ENCODE measurements at places on chromosomes 6 and 20. TPM values are rescaled to one million over a fixed set of nuclear protein-coding genes. Genes with fewer than 3 reads are reported as not detected.

- no peak for DNase-seq
Observed at GRCh38 chr6:14399635-14400034, 282.1 kb downstream of the CD83 start.

GRCh38 chr6:27091661-27092315 is 155.7 kb upstream of the PRSS16 start:
- DNase-seq: no peak

The ECHDC1 gene
- total RNA-seq: 41.3 TPM

DNA sequence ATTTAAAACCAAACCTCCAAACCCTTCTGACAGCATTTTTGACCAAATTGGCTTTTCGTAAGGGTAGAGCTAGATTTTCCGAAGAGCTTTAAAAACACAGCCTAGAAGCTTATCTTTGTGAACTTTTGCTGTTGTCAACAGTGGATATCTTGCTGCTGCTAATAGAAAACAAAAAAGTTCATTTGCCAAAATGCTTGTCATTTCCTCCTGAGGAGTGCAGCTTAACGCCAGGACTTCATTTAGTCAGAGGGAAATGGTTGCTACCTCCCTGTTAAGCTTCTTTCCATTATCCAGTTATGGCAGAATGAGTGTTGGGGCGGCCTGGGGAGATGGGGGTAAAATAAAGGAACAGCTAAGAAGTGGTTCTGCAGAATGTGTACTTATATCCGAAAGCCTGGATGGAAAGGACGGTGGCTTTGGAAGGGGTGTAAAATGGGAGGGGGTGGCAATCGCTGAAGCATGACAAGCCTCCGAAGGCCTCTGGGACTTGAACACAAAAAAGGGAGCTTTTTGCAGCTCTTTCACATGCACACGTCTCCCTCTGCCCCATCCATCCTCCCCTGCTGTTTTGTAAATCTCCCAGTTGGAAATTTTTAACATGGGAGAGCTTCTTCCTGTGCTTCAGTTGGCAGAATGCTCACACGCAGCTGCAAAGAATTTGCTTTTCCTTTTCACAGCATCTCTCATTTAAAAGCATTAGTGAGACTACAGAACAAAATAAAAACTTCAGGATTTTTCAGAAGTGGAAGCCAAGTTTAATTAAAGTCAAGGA is 22.5 kb downstream of the JARID2 start:
- no peak for DNase-seq

Measured in right lobe of liver (tissue), 6 donors.